ENCODE measurements at places on chromosomes 2 and 18. TPM values are rescaled to one million over a fixed set of nuclear protein-coding genes. Genes with fewer than 3 reads are reported as not detected.

CDH20 gene
- total RNA-seq: 0.40 TPM

CCDC141 gene
- total RNA-seq: 39.2 TPM

HAUS1 gene
- total RNA-seq: 10.4 TPM

CLEC4F gene
- not detected for total RNA-seq

LRRC30 gene
- total RNA-seq: not detected

SOWAHC gene
- total RNA-seq: 1.2 TPM

SNTG2 gene
- total RNA-seq: 4.1 TPM

MYO5B gene
- not detected for total RNA-seq

UGT1A9 gene
- not detected for total RNA-seq

SCN9A gene
- total RNA-seq: not detected

ACVR2A gene
- total RNA-seq: 8.0 TPM

SIX3 gene
- not detected for total RNA-seq

RAPH1 gene
- total RNA-seq: 3.0 TPM

KLF7 gene
- 79.4 TPM for total RNA-seq

SP5 gene
- total RNA-seq: not detected

STK36 gene
- total RNA-seq: 18.9 TPM

C2orf80 gene
- total RNA-seq: not detected

ZFAND2B gene
- total RNA-seq: 71.3 TPM

RNF144A gene
- total RNA-seq: 40.0 TPM
